ENCODE measurements at places on chromosomes 6 and 20. TPM values are rescaled to one million over a fixed set of nuclear protein-coding genes. Genes with fewer than 3 reads are reported as not detected.
A peak's percentile ranks its signal among the peaks of the same experiment; 100 is the strongest.

DNA sequence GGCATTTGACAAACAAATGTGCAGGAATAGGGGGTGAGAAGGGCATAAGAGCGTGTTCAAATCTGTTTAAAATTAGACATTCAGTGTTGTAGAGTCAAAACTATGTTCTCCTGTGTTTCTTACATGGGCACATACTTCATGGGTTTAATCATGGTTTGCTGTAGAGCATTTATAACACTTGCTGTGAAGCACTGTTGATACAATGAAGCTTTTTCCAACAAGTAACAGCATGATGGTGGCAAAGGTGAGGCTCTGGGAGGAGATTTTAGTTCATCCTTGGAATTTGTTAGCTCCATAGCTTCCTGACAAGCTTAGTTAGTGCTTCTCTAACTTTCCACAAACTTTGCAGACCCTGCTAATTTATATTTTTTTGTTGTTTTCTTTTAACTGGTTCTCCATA lies 900.7 kb downstream of the TFAP2A start:
- DNase-seq = no peak

DNA sequence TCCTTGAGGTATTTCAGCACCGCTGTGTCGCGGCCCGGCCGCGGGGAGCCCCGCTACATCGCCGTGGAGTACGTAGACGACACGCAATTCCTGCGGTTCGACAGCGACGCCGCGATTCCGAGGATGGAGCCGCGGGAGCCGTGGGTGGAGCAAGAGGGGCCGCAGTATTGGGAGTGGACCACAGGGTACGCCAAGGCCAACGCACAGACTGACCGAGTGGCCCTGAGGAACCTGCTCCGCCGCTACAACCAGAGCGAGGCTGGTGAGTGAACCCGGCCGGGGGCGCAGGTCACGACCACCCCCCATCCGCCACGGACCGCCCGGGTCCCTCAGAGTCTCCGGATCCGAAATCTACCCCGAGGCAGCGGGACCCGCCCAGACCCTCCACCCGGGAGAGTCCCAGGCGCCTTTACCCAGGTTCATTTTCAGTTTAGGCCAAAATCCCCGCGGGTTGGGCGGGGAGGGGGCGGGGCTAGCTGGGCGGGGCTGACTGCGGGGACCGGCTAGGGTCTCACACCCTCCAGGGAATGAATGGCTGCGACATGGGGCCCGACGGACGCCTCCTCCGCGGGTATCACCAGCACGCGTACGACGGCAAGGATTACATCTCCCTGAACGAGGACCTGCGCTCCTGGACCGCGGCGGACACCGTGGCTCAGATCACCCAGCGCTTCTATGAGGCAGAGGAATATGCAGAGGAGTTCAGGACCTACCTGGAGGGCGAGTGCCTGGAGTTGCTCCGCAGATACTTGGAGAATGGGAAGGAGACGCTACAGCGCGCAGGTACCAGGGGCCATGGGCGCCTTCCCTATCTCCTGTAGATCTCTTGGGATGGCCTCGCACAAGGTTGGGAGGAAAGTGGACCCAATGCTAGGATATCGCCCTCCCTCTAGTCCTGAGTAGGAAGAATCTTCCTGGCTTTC lies 693 bp downstream of the HLA-F start:
- peak; percentile 79 for DNase-seq

DNA sequence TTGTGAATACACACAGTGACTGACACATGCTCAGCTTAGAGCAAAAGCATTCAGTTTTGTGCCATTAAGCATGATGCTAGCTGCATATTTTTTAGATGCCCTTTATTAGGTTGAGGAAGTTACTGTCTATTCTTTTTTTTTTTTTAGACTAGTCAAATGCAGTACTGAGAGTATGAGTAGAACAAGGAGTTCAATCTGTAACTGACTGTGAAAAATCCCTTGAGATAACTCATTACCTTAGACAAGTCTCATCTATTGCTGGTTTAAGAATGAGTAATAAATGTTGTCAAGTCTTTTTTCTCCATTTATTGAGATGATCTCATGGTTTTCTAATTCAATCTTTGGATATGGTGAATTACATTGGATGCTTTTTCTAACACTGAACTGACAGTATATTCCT lies 23.2 kb downstream of the AHI1 start:
- DNase-seq = no peak

DNA sequence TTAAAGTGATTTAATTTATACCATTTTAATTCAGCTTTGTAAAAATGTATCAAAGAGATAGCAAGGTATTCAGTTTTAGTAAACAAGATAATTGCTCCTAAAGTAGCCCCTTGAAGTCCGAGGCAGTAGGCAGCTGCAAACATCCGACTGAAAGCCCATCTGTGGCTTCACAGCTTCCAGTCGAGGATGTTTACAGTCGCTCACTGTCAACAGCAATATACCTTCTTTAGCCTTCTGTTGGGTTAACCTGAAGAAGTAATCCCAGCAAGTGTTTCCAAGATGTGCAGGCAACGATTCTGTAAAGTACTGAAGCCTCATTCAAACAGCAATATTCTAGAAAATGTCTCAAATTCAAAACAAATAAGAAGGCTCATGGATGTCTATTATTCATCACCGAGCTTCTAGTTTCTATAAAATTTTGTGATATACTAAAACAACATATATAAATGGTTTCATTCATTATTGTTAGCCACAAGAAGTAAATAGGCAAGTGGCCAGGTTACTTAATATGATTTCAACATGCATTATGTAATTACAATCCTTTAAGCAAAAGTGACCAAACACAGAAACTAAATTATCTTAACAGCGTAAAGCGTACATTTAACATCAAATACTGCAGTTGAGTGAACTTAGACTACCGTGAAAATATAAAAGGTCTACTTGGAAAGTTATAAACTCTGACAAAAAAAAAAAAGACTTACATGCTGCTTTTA lies 115.0 kb downstream of the OGFRL1 start:
- DNase-seq = no peak

DNA sequence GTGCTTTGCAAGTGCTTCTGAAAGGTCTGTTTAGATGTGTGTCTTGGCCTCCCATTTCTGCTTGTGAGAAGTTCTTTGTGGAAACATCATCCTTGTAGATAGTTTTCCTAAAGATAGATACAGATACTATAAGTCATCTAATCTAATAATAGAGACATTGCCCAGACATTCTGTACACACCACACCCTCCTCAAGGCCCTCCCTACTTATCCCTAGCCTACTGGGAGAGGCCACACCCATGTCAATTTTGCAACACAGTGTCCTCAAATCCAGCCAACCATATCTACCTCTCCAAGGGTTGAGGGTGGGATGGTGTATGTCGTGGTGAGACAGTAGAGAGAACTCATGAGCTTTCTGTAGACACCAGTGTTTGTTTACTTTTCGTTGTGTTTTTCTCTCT lies 6.2 kb downstream of the KDM1B start:
- DNase-seq = no peak

- no peak for DNase-seq
Observed at GRCh38 chr20:49765413-49765736, 47.3 kb upstream of the SLC9A8 start.

GRCh38 chr20:38939686-38940085 lies 13.5 kb downstream of the FAM83D start:
- no peak for DNase-seq

GRCh38 chr6:105867277-105867676 lies 218.9 kb upstream of the PRDM1 start:
- no peak for DNase-seq

DNA sequence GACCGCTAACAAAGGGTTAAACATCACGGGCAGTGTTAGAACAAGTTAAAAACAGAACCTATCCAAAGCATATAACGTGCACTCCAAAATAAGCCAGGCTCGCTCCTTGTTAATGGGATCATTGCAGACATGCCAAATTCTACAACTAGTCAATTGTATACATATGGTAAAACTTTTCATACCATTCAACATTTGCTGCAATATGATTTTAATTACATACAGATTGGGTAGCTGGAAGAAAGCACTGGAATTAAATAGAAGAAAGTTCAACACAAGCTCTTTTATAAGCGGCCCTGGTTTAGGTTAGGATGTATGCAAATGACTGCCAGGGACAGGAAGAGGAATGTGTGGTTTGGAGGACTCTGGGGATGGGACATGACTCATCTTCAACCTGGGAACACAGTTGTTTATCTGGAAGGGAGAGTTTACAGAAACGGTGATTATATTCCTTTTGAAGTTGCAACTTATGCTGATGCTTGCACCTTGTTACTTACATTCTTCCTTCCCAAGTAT lies 62.5 kb upstream of the TIAM2 start:
- no peak for DNase-seq

DNA sequence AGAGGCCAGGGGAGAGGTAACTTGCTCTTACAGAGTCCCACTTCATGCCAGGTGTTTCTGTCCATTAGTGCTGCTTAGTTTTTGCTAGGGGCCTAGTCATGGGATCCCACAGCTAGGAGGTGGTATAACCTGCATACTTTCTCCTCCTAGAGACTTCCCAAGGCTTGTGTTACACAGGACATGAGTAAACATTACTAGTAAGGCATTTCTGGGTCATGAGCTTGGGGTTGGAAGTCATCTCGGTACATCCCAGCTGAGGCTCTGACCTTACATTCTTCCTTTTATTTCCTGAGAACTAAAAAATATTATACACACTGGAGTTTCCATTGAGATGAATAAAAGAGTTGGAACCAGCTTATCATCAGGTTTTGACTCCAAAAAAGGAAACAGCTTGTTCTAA lies 20.9 kb upstream of the PNPLA1 start:
- no peak for DNase-seq

DNA sequence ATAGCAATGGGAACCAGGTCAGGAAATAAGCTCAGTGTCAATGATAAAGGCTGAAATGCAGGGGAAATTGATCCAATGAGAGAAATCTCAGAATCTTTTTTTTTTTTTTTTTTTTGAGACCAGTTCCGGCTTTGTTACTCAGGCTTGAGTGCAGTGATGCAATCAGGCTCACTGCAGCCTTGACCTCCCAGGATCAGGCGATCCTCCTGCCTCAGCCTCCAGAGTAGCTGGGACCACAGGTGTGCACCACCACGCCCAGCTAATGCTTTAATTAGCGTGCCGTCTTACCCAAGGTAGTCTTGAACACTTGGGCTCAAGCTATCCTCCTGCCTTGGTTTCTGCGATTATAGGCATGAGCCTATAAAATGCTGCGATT lies 296.5 kb downstream of the ZNF217 start:
- no peak for DNase-seq

DNA sequence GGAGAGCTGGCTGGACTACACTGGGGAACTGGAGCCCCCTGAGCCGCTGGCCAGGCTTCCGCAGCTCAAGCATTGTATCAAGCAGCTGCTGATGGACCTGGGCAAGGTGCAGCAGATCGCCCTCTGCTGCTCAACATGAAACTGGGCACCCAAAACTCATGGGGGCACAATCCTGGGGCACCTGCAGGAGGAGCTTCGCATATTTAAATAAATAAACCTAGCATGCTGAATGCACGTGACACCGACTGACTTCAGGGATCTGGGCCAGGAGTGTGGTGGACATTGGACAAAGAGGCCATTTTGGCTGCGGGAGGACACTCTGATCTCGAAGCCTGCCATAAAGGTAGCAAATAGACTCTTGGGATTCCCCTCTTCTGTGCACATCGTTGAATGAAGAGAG lies 6.8 kb downstream of the SCAND1 start:
- no peak for DNase-seq

DNA sequence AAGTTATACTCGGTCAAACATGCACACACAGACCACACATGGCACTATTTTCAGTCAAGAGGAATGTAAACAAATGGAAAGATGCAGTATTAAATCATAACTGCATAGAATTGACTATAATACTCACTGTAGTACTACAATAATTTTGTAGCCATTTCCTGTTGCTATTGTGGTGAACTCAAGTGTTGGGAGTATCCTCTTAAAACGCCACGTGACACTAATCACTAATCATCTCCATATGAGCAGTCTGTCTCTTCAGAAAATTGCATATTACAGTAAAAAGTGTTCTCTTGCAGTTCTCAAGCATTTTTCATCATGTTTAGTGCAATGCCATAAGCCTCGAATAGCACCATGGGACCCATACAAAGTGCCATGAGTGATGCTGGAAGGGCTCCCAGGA lies 258.7 kb upstream of the ID4 start:
- no peak for DNase-seq

Gene EDN3
- not detected for total RNA-seq

Gene C2
- total RNA-seq = 1.8 TPM

Gene HLA-DPB1
- total RNA-seq = 64.1 TPM

Gene DYNLT2
- 2.9 TPM for total RNA-seq

Gene MMP24
- total RNA-seq = 0.05 TPM

Gene LAMA5
- 0.57 TPM for total RNA-seq

Measured in naive thymus-derived CD4-positive, alpha-beta T cell (primary cell).